ENCODE measurements at places on chromosomes 1 and 21. TPM values are rescaled to one million over a fixed set of nuclear protein-coding genes. Genes with fewer than 3 reads are reported as not detected.

DNA sequence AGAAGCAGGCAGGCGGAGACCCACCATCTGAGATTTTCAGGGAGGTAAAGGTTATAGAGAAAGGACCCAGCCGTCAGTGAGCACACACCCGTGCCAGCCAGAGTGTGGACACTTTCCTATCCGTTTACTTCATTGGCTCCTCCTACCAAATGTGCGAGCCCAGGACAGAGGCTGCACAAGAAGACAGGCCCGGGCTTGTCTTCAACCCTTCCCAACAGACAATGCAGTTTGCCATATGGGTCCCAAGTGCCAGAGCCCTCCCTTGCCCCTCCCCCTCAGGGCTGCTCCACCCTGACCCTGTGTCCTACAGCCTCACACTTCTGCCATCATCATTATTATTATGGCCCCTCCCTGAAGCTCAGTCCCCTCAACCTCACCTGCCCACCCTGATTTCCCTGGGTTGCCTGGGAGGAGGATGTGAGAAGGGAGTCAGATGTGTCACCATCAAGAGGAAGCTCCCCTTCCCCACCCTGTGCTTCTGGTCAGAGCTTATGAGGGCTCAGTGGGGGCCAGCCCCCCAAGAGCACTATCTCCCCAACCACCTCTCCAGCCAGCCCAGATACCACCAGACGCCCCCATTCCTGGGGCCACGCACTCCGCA is 9.4 kb downstream of the LAPTM5 start:
- no peaks in the 10 kb centered on the region for H3K27me3 ChIP-seq
- H3K27ac ChIP-seq = peak overlapping the region; percentile 99
- peaks cover 100% of the 10 kb centered on the region for H3K4me1 ChIP-seq
- no peak for DNase-seq
- H3K36me3 ChIP-seq = peaks cover 6% of the 10 kb centered on the region

FCMR gene
- 747 TPM for total RNA-seq

DNA sequence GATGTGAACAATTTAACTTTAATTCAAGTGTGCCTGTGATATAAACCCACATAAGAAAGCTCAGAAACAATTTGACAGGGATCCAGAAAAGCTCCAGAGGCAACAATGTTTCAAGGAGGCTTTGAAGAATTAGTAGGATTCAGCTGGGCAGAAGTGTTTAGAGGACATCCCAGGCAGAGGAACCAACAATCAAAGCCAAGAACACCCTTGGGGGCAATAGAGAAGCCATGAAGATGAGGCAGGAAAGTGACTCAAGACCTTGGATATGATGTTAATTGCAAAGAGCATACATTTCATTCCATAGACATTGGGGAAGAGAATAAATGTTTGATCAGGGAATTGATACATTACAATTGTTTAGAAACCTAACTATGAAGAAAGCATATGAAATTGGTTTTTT is 280.3 kb downstream of the LTN1 start:
- no peak overlapping the region for H3K27ac ChIP-seq
- peaks cover 2% of the 10 kb centered on the region for H3K4me1 ChIP-seq
- peaks cover 32% of the 10 kb centered on the region for H3K36me3 ChIP-seq
- DNase-seq = no peak
- H3K27me3 ChIP-seq = no peaks in the 10 kb centered on the region
- no peak overlapping the region for H3K4me3 ChIP-seq

DPH5 gene
- total RNA-seq = 64.7 TPM

- peak overlapping the region; percentile 95 for H3K27ac ChIP-seq
- peak overlapping the region; percentile 95 for H3K4me3 ChIP-seq
- DNase-seq = peak; percentile 49
- peaks cover 32% of the 10 kb centered on the region for H3K36me3 ChIP-seq
- H3K4me1 ChIP-seq = peaks cover 66% of the 10 kb centered on the region
These were observed 717 bp downstream of the YBX1 start for GRCh38 chr1:42682739-42683531.

DNA sequence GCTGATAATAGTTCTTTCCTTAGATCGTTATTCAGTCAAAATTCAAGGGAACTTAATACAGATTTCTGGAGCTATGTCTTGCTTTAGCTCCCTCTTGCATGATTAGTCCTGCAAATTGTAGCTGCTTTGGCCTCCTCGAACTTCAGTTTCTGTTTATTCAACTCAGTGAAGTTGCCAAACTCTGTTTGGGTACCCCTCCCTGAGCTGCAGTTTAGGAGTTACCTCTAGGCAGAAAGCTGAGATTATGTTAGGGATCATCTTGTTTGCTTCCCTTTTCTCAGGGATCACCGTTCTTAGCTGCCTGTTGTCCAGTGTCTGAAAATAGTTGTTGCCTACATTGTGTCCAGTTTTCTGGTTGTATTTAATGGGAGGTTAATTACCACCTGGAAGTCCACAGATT is 43.5 kb downstream of the SNX27 start:
- no peak overlapping the region for H3K27ac ChIP-seq
- no peak for DNase-seq
- no peaks in the 10 kb centered on the region for H3K27me3 ChIP-seq
- H3K36me3 ChIP-seq = peaks cover 71% of the 10 kb centered on the region
- H3K4me3 ChIP-seq = no peak overlapping the region

DNA sequence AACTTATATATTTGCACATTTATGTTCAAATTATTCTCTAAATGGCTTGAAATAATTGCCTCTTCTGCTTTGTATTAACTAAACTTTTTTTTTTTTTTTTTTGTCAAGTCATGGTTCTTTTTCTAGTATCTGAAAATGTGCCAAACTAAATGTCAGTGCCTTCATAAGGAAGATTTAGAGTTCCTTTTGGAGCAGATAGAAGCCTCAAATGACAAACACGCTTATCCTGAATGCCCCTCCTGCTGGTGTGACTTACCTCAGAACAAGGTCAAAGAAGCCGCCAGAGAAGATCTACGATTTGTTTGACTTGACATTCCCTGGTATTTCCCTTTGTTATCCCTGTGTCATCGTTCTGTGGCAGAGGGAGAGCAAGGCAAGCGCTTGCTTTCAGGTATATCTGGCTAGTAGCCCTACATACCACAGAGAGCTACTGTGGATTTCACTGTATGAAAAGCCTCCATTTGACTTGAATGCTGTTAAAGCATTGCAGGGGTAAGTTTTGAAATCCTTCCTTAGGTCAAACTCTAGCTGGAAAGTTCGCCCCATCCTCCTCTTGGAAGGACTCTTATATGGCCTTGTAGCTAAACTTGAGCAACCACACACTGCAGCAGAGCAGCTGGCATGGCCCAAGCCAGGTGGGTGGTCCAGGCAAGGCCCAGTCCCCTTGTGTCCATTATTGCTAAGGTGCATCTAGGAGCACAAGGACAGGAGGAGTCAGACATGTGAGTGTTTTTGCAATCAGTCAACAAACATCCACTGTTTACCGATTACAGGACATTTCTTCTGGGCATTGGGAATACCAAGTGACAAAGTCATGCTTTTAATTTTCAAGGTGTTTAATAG is 285.4 kb upstream of the USP25 start:
- no peak overlapping the region for H3K4me3 ChIP-seq
- no peaks in the 10 kb centered on the region for H3K36me3 ChIP-seq
- DNase-seq = no peak

S100A1 gene
- total RNA-seq = not detected

NUF2 gene
- 2.4 TPM for total RNA-seq

DNA sequence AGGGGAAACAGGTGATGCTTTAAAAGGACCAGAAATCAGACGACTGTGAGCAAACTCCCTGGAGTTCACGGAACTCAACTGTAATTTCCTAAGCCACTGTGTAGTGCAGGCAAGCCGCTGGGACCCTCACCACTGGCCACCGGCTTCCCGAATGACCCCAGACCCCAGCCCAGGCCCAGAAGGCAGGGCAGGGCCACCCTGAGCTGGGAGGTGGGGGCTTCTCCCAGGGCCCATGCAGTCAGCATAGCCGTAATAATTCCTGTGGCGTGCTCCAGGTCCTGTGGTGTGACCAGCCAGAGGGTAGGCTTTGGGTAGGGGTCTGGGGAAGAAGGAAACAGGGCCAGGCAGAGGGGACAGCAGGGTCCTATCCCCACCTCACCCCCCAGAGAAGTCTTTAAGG is 3.5 kb upstream of the ARF1 start:
- no peaks in the 10 kb centered on the region for H3K36me3 ChIP-seq
- H3K4me1 ChIP-seq = peaks cover 21% of the 10 kb centered on the region
- no peak for DNase-seq
- no peak overlapping the region for H3K27ac ChIP-seq
- no peaks in the 10 kb centered on the region for H3K27me3 ChIP-seq

ENSA gene
- total RNA-seq = 115 TPM

- no peak for DNase-seq
- no peaks in the 10 kb centered on the region for H3K27me3 ChIP-seq
- no peak overlapping the region for H3K27ac ChIP-seq
- H3K36me3 ChIP-seq = peaks cover 20% of the 10 kb centered on the region
These were observed 69.2 kb downstream of the SSBP3 start for GRCh38 chr1:54337034-54337433.

- H3K27ac ChIP-seq = no peak overlapping the region
- H3K36me3 ChIP-seq = no peaks in the 10 kb centered on the region
- H3K4me1 ChIP-seq = no peaks in the 10 kb centered on the region
- DNase-seq = no peak
- peaks cover 2% of the 10 kb centered on the region for H3K27me3 ChIP-seq
These were observed 45.6 kb downstream of the PBX1 start for GRCh38 chr1:164604541-164604940.

TACSTD2 gene
- not detected for total RNA-seq

DNA sequence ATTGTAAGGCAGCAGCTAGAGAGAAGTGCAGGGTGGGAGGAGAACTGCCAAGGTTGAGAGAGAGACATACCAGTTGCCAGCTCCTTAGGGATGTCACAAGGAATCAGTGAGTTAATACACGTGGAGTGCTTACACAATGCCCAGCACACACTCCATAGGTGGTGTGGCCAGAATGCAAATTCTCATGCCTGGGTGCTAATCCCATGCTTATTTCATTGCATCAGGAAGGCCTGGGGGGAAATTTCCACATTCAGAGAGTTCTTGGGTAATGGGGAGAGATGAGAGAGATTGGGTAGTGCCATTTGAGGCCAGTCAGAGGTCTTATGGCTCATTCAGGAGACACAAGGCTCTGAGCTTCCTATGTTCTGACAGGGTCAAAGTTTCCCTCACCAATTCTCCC is 38.7 kb downstream of the GJA5 start:
- H3K27ac ChIP-seq = no peak overlapping the region
- no peak overlapping the region for H3K4me3 ChIP-seq
- no peak for DNase-seq
- peaks cover 6% of the 10 kb centered on the region for H3K4me1 ChIP-seq
- peaks cover 47% of the 10 kb centered on the region for H3K27me3 ChIP-seq
- no peaks in the 10 kb centered on the region for H3K36me3 ChIP-seq

Data from naive thymus-derived CD8-positive, alpha-beta T cell (primary cell).